Activated T-cell treated with anti-CD3 and anti-CD28 coated beads for 1 hour (primary cell): ENCODE measurements at places on chromosomes 6 and 20.

DNA sequence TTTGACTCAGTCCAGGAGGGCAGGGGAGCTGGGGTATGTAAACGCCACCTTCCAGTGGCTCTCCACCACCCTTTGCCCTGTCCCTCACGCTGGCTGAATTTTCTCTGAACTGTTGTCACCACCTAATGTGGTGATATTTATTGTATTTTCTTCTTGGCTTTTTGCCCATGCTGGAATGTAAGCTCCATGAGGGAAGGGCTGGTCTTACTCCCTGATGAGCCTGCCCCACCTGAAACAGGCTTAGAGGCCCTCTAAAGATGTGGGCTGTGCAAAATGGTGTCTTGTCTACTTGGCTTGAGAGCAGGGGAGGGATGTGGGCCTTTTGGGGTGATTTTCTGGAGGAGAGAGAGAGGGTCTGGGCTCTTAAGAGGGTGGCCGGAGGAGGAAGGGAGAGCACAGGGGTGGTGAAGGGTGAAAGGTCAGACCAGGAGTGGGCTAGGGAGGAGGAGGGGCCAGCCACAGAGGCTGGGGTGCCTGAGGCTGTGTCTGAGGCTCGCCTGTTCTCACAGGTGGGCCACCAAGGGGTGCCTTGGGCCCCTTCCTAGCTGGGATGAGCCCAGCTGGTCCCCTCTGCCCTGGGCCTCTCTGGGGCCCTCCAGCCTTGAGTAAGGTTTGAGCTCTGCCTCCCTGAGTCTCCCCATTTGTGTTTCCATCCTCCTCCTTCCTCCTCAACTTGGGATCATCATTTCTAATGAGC, 37.3 kb downstream of the SPDEF start:
- DNase-seq, result no peak

DNA sequence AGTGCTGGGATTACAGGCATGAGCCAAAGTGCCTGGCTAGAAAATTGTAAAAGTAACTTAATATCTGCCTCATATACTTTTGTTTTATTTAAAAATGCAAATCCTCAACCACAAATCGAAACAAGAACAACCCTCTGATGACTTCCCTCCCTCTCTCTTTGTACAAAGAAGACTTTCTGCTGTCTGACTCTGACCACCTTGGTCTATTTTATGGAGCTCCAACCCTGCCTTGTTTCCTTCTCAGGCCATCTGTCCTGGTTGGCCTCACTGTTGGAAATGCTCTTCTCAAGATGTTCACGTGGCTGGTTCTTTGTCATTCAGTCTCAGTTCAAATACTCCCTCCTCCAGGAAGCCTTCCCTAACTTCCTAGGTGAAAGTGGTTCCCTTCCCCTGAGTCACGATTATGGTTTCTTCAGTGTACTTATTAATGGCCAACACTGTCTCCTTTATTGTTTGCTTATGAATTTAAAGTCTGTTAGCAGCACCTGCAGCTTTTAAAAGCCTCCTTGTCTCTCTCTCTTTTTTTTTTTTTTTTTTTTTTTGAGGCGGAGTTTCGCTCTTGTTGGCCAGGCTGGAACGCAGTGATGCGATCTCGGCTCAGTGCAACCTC, 151.5 kb upstream of the SALL4 start:
- no peak for DNase-seq

DNA sequence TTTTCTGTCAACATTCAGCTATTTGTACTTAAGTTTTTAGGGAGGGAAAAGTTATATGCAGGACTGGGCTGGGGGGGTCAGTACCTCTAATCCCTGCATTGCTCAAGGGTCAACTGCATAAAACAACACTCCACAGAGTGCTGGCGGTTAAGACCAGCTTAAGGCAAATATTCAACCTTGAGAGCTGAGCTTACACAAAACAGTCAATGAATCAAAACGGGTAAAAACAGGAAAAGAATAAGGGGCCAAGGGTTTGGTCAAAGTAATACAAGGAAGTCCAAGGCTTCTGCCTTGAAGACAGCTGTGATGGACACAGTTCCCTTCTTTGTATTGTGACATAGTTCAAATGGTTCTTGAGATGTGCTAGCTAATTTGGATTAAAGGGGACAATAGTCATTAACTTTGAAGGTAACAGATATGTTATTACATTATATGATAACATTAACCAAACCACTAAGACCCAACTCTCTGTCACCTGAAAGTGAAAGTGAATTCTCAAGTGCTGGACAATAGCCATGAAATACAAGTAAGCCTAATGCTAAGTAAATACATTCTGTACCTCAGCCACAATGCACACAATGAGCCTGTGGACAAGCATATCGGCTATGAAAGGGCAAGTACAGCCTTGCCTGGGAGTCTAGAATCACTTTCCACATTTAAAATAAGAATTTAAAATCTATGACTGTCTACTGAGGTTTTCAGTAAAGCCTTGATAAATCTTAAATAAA, 106.8 kb downstream of the PDE10A start:
- DNase-seq, result no peak

DNA sequence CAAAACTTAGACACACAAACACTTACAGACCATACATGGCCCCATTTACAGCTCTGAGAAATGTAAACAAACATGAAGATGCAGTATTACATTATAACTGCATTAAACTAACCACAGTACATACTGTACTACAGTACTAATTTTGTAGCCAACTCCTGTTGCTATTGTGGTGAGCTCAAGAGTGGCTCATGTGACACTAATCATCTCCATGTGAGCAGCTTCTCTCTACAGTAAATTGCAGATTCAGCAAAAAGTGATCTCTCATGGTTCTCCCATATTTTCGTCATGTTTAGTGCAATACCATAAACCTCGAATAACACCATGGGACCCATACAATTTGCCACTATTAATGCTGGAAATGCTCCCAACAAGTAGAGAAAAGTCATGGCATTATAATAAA, 860.4 kb downstream of the EPHA7 start:
- no peak for DNase-seq

DNA sequence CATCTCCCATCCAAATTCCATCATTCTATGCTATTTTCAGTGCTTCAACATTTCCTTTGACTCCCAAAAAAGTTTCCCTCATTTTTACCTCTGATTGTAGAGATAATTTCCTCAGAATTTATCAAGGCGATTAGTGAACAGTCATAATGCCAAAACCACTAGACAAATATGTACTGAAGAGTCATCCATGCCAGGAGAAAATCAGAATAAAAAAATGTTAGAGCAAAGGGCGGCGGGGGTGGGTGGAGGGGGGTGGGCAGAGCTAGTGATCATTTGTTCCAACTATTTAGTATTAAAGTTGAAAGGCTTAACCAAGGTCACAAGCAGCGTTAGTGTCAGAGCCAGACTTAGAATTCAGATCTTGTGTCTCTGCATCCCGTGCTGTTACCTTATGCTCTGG, 5.3 kb upstream of the ADGRF5 start:
- no peak for DNase-seq

GRCh38 chr6:56140090-56140489, 107.3 kb downstream of the COL21A1 start:
- no peak for DNase-seq

GRCh38 chr6:90993770-90994169, 406.9 kb upstream of the MAP3K7 start:
- DNase-seq, result no peak

DNA sequence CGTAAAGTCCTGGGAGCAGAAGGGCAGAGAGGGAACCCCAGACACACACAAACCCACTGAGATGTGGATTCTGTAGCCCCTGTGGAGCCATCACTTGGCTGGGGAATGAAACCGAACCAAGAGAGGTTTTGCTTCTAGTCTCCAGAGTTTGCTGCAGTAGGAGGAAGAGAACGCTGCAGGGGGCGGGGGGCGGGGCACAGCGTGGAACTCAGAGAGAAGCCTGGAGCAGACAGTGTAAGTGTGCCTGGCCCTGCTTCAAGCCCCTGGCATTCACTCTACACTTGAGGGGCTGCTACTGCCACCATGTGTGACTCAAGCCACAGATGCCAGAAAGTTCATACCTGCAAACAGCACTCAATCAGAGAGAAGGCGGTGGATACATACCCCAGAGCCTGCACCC, 18.9 kb downstream of the GABRR1 start:
- DNase-seq, result no peak

GRCh38 chr20:62203378-62204030, 16.6 kb downstream of the HRH3 start:
- no peak for DNase-seq

DNA sequence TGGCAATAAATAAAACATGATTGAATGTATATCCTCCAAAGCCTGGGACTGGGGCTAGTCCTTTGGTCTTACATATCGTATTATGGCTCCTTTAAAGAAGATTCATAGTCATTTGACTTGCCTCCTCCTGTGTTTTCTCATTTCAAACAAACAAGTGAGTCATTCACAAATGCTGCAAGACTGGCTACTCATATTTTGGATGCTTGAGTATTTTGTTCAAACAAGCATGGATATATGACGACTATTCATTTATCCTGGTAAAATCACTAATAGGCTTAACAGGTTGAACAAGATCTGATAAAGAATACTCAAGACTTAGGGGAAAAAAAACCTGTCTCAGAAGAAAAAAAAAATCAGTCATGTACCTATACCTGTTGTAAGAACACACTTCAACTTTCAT, 111.1 kb upstream of the CCDC28A start:
- DNase-seq, result no peak

DNA sequence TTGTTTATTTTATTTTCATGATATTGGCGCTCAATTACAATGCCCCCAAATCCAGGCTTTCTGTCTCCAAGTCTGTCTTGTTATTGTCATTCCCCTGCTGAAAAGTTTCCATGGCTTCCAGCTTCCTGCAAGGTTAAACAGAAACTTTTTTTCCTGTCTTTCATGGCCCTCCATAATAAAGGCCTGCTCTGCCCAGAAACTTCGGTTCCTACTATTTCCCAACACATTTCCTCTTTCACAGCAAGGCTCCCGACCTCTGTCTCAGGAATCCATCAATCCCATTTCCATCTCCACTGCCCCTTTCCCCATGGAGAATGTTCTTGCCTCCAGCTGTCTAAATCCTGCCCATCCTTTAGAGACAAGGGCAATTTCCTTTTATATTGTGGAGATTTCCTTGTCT, 365.2 kb upstream of the JARID2 start:
- DNase-seq, result no peak

DNA sequence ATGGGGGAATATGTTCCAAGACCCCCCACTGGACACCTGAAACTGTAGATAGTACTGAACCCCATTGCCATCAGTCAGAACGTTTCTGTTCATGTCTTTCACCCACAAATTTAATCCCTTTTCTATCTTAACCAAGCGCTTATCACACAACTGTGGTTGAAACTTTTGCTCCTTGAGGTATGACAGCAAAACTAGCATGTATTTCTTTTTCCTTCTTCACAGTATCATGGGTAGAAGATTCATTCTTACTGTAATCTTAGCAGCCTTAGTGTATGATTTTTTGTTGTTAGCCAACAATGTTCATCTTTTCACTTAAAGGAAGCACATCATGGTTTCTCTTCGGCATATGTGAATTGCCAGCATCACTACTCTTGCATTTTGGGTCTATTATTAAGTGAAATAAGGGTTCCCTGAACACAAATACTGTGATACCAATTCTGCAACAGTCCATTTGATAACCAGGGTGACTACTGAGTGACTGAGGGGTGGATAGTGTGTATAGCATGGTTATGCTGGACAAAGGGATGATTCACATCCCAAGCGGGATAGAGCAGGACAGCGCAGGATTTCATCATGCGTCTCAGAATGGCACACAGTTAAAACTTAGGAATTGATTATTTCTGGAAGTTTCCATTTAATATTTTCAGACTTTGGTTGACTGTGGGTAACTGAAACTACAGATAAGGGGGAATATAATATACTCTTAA, 41.8 kb downstream of the KCNS1 start:
- DNase-seq, result no peak

DNA sequence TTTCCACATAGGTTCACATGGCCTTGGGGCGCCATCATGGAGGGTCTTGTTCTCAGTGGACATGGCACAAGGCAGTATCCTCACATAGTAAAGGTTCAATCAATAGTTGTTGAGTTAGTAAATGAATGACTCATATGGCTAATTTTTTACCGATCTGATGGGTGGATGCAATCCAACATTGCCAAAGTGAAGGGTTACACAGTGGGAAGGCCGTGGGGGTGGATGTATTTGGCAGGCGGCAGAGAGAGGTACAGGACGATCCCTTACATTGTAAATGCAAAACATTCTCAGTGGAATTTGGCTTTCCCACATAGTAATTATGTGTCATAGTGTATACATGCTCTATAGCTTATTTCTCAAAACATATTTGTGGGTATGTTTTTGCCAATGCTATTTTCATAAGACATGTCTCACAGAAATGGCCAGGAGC, 21.0 kb upstream of the PDE7B start:
- DNase-seq, result no peak

- DNase-seq, result no peak
Observed at GRCh38 chr20:34736106-34736735, 32.1 kb downstream of the TP53INP2 start.

DNA sequence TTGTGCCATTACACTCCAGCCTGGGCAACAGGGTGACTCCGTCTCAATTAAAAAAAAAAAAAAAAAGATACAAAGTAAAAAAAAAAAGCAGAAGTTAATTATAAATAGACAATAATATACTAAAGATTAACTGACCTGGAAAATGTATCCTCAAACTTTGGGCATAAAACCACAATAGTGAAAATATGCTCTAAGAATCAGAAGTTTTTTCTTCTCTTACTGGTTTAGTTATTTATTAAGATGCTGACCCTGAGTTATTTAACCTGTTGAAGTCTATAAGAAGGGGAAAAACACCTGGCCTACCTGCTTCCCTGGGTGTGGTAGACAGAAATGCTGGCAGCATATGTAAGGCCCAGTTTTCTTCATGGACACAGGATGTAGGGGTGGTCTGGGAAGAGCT, 133.7 kb upstream of the MLIP start:
- no peak for DNase-seq

- no peak for DNase-seq
Observed at GRCh38 chr6:145139895-145140294, 595.4 kb downstream of the EPM2A start.

GRCh38 chr6:66662721-66663507, 955.9 kb upstream of the EYS start:
- no peak for DNase-seq

GRCh38 chr20:21397341-21398108, at the start of gene NKX2-4:
Gene NKX2-4, minus strand, starts transcription at chr20:21397526. Its CDS starts 127 bp downstream, at chr20:21397399.
- DNase-seq, result no peak

GRCh38 chr20:4989570-4989969, 11.7 kb downstream of the SLC23A2 start:
- DNase-seq, result no peak

GRCh38 chr6:170344631-170345576, 38.3 kb downstream of the FAM120B start:
- no peak for DNase-seq

DNA sequence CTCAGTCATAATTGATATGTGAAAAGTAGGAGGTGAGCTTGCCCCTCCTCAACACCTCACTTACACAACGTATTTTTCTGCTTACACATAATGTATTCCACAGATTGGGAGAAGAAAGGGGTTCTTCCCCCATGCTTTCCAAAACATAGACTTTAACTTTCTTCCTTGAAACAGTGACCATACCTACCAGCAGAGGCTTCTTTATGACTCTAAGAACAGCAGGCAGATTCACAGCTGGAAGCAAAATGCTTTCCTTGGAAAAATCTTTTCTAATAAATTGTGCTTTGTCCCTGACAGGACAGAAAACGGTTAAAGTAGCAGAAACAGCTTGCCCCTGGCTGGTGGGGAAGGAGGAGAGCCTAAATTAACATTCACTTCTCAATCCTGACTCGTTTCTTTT, 629.1 kb upstream of the IMPG1 start:
- no peak for DNase-seq

GRCh38 chr20:21302664-21303060, 469 bp upstream of the XRN2 start:
- DNase-seq, result no peak
